ENCODE measurements at places on chromosomes 2 and 18. TPM values are rescaled to one million over a fixed set of nuclear protein-coding genes. Genes with fewer than 3 reads are reported as not detected.

- no peak overlapping the region for H3K4me3 ChIP-seq
- no peaks in the 10 kb centered on the region for H3K4me1 ChIP-seq
- no peaks in the 10 kb centered on the region for H3K36me3 ChIP-seq
- no peak for DNase-seq
- H3K27me3 ChIP-seq: no peaks in the 10 kb centered on the region
- H3K27ac ChIP-seq: no peak overlapping the region
Observed at GRCh38 chr2:16153754-16154035, 213.3 kb downstream of the MYCN start.

Gene ANKRD23
- 4.4 TPM for total RNA-seq

- H3K4me3 ChIP-seq: no peak overlapping the region
- H3K4me1 ChIP-seq: peaks cover 2% of the 10 kb centered on the region
- no peaks in the 10 kb centered on the region for H3K36me3 ChIP-seq
- no peaks in the 10 kb centered on the region for H3K27me3 ChIP-seq
Observed at GRCh38 chr2:12642859-12643258, 73.9 kb upstream of the TRIB2 start.

DNA sequence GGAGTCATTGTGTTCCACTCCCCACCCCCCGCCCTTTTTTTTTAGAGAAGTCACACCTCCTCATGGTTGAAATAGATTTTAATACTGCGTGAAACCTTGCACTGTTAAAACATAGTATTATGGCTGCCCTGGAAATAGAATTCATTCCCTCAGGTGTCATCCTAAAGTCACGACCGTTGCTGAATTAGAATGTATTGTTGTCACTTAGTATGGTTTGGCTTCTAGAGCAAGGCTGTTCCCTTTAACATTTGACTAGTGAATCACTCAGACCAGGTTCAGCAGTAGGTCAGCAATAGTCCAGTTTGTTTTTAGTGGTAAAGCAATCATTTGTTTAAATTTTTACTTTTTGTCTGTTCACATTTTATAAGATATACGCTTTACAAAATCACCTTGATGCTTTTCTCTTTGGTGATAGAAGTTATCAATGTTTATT lies 1.2 kb downstream of the BABAM2 start:
- H3K4me1 ChIP-seq: peaks cover 53% of the 10 kb centered on the region
- DNase-seq: no peak
- peak overlapping the region; percentile 99 for H3K27ac ChIP-seq

Gene PSD4
- total RNA-seq: 8.9 TPM

DNA sequence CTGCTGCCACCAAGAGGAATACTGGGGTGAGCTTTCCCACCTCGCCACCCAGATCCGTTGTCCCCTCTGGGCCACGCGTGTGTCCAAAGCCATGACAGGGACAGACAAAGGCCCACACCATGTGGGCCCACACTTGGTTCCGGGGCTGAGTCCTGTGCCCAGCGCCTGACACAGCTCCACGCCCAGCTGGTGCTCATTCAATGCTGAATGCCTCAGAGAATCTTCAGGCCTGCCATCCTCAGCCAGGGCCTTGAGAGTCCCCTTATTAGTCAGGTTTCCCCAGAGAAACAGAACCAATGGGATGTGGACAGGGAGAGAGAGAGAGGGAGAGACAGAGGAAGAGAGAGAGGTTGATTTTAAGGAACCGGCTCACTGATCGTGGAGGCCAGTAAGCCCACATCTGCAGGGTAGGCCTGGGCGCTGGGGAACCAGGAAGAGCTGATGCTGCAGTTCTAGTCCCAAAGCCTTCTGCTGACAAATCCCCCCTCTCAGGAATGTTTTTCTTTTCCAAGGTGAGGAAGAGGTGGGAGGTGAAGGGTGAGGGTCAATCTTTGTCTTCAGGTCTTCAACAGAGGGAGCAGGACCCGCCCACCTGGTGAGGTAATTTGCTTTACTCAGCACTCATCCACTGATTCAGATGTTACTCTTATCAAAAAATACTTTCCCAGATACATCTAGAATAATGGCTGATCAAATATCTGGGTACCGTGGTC lies 10.2 kb upstream of the SPATA3 start:
- peaks cover 4% of the 10 kb centered on the region for H3K4me1 ChIP-seq
- no peaks in the 10 kb centered on the region for H3K27me3 ChIP-seq
- no peak overlapping the region for H3K27ac ChIP-seq
- no peaks in the 10 kb centered on the region for H3K36me3 ChIP-seq

Gene CPO
- not detected for total RNA-seq

DNA sequence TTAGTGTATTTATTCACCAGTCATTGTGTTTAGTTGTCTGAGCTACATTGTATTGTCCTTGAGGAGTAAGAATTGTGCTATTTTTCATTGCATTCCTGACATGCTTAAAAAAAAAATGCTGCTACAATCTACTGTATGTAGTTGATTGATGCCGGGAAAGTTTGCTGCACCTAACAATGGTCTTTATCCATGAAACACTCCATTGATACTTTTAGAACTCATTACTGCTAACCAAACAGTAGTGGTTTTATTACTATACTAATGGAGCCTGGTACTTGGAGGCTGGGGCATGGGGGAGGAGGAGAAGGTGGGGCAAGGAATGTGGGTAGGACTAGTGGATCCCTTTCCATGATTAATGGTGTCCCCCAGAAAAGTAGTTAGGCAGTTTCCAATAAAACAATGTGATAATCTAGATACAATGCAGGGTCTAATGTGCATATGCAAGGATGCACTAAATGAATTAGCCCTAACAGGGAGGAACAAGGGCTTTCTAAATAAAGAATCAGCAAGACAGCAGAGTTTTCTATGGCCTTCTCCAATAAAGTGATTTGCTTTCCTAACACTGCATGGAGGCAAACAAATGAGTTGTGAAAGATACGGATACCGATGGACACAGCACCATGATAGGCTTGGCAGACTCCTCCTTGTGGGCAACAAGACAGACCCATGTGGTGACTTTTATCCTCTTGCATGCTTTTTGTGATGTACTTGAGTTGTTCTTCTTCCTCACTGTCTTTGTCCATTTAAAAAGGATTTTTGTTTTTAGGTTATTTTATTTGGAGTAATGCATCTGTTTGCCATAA lies 78.5 kb downstream of the FMNL2 start:
- H3K27me3 ChIP-seq: no peaks in the 10 kb centered on the region
- DNase-seq: no peak
- H3K36me3 ChIP-seq: peaks cover 2% of the 10 kb centered on the region
- no peak overlapping the region for H3K27ac ChIP-seq

DNA sequence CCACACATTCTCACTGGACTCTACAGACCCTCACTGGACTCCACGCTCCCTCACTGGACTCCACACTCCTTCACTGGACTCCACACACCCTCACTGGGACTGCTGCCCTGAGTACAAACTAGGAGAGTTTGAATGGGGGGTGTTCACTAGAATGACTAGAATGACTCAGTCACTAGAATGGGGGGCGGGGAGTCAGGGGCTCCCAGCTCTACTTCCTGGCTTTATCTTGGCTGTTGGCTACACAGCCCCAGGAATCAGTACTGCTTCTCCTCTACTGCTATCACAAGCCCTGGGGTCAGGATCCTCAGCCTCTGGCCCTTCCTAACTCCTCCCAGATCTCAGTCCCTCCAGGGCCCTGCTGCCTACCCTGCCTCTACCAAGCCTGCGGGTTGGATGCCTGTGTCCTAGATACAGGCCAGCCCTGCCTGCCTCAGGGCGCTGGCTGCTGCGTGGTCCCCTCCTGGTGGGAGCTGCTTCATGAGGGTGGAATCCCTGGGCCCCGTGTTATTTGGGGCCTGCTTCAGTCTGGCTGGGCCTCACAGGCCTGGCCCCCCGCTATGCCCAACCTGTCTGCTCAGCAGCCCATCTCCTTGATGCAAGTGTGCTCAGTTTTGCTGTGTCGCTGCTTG lies 7.8 kb downstream of the PTMA start:
- peak overlapping the region; percentile 63 for H3K27ac ChIP-seq
- H3K27me3 ChIP-seq: no peaks in the 10 kb centered on the region
- peaks cover 21% of the 10 kb centered on the region for H3K36me3 ChIP-seq
- peaks cover 46% of the 10 kb centered on the region for H3K4me1 ChIP-seq

- DNase-seq: no peak
- H3K4me1 ChIP-seq: peaks cover 64% of the 10 kb centered on the region
- peaks cover 6% of the 10 kb centered on the region for H3K36me3 ChIP-seq
- H3K4me3 ChIP-seq: no peak overlapping the region
- no peaks in the 10 kb centered on the region for H3K27me3 ChIP-seq
- H3K27ac ChIP-seq: peak overlapping the region; percentile 39
Observed at GRCh38 chr18:62828852-62829251, 113.5 kb downstream of the PHLPP1 start.

DNA sequence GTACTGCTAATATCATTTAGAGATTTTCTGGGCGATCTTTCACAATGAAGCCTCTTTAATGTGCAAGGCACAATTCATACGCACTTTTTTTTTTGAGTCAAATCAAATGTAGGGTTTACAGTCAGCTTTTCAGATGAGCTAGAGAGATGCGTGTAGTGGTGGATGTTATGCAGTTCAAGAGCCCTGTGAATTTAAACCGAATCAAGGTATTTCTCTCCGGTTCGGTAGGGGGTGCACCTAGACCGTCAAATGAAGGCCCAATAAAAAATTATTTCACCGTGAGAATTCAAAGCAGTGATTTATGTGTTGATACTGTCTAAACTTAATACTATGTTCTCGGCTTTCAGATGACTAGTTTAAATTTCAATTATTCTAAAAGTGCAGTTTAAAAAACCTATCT lies 1.1 kb downstream of the PTH2R start:
- H3K27me3 ChIP-seq: peaks cover 50% of the 10 kb centered on the region
- H3K4me3 ChIP-seq: no peak overlapping the region
- no peak for DNase-seq
- H3K36me3 ChIP-seq: no peaks in the 10 kb centered on the region
